ENCODE measurements at places on chromosomes 7 and 10. TPM values are rescaled to one million over a fixed set of nuclear protein-coding genes. Genes with fewer than 3 reads are reported as not detected.

- H3K27ac ChIP-seq, result no peak overlapping the region
- no peak for DNase-seq
- H3K4me3 ChIP-seq, result peak overlapping the region; percentile 2
- H3K27me3 ChIP-seq, result peaks cover 35% of the 10 kb centered on the region
- peaks cover 6% of the 10 kb centered on the region for H3K4me1 ChIP-seq
These were observed 69.8 kb upstream of the BAIAP2L1 start for GRCh38 chr7:98470485-98471240.

- peak overlapping the region; percentile 61 for H3K4me3 ChIP-seq
- H3K27ac ChIP-seq, result peak overlapping the region; percentile 87
- no peaks in the 10 kb centered on the region for H3K36me3 ChIP-seq
- peaks cover 25% of the 10 kb centered on the region for H3K4me1 ChIP-seq
These were observed 155.5 kb upstream of the LYZL2 start for GRCh38 chr10:30784897-30785605.

- H3K36me3 ChIP-seq, result peaks cover 10% of the 10 kb centered on the region
- no peak overlapping the region for H3K4me3 ChIP-seq
- H3K27ac ChIP-seq, result peak overlapping the region; percentile 1
- no peaks in the 10 kb centered on the region for H3K27me3 ChIP-seq
These were observed 97.7 kb upstream of the PDLIM1 start for GRCh38 chr10:95388539-95388938.

- no peaks in the 10 kb centered on the region for H3K27me3 ChIP-seq
- no peak overlapping the region for H3K27ac ChIP-seq
- no peaks in the 10 kb centered on the region for H3K36me3 ChIP-seq
- H3K4me1 ChIP-seq, result no peaks in the 10 kb centered on the region
These were observed 394.9 kb downstream of the HTR7 start for GRCh38 chr10:90462749-90463470.

GRCh38 chr7:2806571-2806970, 37.5 kb downstream of the GNA12 start:
- no peaks in the 10 kb centered on the region for H3K36me3 ChIP-seq
- peaks cover 31% of the 10 kb centered on the region for H3K4me1 ChIP-seq
- no peak for DNase-seq

- no peak overlapping the region for H3K4me3 ChIP-seq
- no peak overlapping the region for H3K27ac ChIP-seq
- H3K36me3 ChIP-seq, result no peaks in the 10 kb centered on the region
- no peaks in the 10 kb centered on the region for H3K4me1 ChIP-seq
These were observed 339.5 kb upstream of the MKI67 start for GRCh38 chr10:128465697-128466096.

The ARL4A gene
- total RNA-seq, result 115 TPM

The CALML5 gene
- 1,788 TPM for total RNA-seq

The ABCC2 gene
- 1.6 TPM for total RNA-seq

DNA sequence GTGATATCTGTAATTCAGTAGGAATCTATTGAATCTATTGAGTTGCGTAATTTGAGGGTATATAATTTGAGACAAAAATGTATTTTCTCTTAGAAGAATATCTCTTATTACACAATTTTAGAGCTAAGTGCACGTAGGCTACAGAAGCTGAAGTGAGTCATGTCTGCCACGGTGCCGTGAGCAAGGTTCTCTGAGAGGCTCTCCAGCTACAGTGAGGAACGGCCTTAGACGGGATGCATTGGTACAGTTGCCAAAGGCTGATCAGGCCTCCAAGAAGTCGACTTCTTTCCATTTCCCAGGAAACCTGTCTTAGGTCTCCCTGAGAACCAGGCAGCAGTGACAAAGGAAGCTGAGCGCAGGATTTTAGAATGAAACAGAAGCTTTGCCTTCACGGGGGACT, 28.6 kb downstream of the TCERG1L start:
- no peaks in the 10 kb centered on the region for H3K4me1 ChIP-seq
- no peak for DNase-seq
- no peaks in the 10 kb centered on the region for H3K27me3 ChIP-seq

- no peak for DNase-seq
- peaks cover 79% of the 10 kb centered on the region for H3K4me1 ChIP-seq
- H3K4me3 ChIP-seq, result peak overlapping the region; percentile 50
These were observed 36.1 kb downstream of the DNAJB12 start for GRCh38 chr10:72318418-72319262.

The ATRNL1 gene
- 1.1 TPM for total RNA-seq

- H3K36me3 ChIP-seq, result no peaks in the 10 kb centered on the region
- no peaks in the 10 kb centered on the region for H3K27me3 ChIP-seq
- DNase-seq, result no peak
- H3K4me3 ChIP-seq, result no peak overlapping the region
- H3K27ac ChIP-seq, result no peak overlapping the region
These were observed 132.6 kb downstream of the ELMO1 start for GRCh38 chr7:37315772-37316715.

DNA sequence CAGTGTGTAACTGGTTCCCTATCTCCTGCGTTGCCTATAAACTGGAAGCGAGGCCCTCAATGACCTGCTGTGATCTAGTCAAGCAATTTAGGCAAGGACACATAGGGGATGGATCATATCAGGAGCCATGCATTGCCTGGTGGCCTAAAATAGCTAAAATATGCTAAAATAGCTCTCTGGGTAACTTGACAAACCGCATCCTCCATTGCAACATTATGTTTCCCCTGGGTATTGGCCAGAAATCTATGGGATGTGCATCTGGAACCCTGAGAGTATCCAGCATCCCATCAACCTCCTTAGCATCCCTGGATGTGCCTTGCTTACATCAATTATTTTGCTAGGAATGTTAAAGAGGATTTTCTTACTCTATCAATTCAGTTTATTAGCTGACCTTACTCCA, 91.7 kb upstream of the ADCY1 start:
- H3K27me3 ChIP-seq, result no peaks in the 10 kb centered on the region
- no peak for DNase-seq
- H3K4me3 ChIP-seq, result no peak overlapping the region
- no peaks in the 10 kb centered on the region for H3K36me3 ChIP-seq

The MLXIPL gene
- 1.9 TPM for total RNA-seq

- H3K4me1 ChIP-seq, result peaks cover 30% of the 10 kb centered on the region
- H3K27me3 ChIP-seq, result no peaks in the 10 kb centered on the region
- H3K4me3 ChIP-seq, result no peak overlapping the region
- peak overlapping the region; percentile 67 for H3K27ac ChIP-seq
These were observed 148.6 kb upstream of the SVIL start for GRCh38 chr10:29783201-29783947.

DNA sequence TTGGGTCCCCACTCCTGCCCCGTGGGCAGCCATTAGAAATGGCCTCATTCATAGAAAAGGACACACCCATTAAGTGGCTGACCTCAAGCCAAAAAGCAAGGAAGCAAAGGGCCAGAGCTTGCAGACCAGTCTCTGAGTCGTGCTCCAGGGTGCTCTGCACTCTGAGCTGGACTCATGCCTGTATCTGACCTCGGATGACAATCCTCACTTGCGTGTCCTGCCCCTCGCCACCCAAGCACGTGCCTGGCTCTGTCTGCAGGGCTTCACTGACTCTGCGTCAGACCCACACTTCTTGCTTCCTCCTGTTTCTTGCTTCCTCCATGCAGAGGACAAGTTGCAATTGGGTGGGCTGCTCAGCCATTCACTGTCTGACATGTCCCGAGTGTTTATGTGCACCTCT, 138.8 kb downstream of the OAT start:
- no peaks in the 10 kb centered on the region for H3K36me3 ChIP-seq
- no peak overlapping the region for H3K4me3 ChIP-seq
- DNase-seq, result no peak
- H3K27ac ChIP-seq, result no peak overlapping the region
- no peaks in the 10 kb centered on the region for H3K4me1 ChIP-seq
- no peaks in the 10 kb centered on the region for H3K27me3 ChIP-seq

The CNTNAP2 gene
- 0.25 TPM for total RNA-seq

GRCh38 chr10:97729014-97729413, 7.9 kb upstream of the ZFYVE27 start:
- H3K4me3 ChIP-seq, result no peak overlapping the region
- H3K4me1 ChIP-seq, result peaks cover 4% of the 10 kb centered on the region
- H3K27me3 ChIP-seq, result no peaks in the 10 kb centered on the region
- no peak overlapping the region for H3K27ac ChIP-seq

DNA sequence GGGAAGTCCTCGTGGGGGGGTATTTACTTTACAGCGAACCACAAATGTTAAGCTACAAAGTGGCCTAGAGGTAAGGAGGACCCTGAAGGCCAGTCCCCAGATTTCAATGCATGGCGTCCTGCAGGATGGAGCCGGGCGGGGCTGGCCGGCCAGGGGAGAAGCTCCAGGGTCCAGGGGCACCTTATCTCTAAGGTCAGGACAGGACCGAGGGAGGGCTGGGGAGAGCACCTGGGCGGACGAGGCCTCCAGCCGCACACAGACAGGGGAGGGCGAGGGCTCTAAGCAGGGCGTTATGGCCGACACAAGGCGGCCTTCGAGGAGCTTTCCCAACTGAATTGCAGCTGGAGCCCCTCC, 96.4 kb upstream of the DIP2C start:
- H3K4me1 ChIP-seq, result peaks cover 16% of the 10 kb centered on the region
- no peak overlapping the region for H3K4me3 ChIP-seq
- H3K36me3 ChIP-seq, result no peaks in the 10 kb centered on the region
- DNase-seq, result no peak
- peaks cover 39% of the 10 kb centered on the region for H3K27me3 ChIP-seq
- no peak overlapping the region for H3K27ac ChIP-seq

All from suprapubic skin (tissue), 4 donors.